ENCODE measurements at places on chromosomes 11 and 22.

GRCh38 chr11:59273373-59273841 lies 60.7 kb upstream of the MPEG1 start:
- DNase-seq = no peak

DNA sequence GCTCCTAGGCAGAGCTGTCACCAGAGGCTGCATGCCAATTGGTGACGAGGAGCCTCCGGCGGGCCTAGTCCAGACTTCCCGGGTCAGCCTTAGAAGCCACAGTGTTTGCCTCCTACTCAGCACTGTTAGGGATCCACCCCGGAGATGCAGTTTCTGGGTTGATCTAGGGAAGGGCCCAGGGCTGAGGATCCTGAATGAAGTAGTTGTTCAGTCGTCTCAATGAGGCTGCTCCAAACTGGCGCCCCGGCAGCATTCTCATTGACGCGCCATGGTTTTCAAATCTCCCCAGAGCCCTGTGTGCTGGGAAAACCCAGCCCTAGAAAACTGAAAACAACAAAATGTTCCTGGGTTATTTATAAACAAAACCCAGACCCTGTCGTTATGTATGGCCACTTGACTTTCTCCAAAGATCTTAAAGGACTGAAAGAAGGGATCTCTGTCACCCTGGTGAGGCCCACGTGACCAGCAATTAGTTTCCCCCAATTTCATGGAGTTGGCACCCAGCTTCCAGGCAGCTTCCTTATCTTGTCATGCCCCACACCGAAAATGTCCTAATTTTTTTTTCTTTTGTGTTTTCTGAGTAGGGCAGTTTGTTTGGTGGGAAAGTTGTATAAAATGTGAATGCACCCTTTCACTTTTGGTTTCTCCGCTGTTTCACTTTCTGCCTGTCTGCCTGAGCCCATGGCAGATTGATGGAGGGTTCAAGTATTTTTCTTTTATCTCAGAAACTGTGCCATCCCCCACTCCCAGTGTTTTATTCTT lies 2.0 kb upstream of the EHD1 start:
- no peak for DNase-seq

DNA sequence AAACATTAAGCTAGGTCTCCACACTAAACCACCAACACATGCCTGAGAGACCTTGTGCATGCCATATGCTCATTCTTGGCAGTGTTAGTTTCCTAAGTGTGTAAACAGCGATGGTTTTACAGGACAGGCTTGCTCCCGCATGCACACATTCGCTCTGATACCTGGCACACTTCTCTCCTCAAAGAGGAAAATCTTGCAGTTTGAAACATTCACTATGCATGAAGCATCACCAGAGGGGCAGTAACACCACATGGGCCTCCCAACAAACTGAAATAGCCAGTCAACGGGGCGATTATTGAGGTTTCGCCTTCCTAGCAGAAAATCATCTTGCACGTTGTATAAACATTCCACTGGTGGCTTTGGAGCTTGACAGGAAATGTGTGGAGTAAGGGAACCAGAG lies 52.6 kb downstream of the ABTB2 start:
- no peak for DNase-seq

- DNase-seq = no peak
Observed at GRCh38 chr11:70486026-70486415, 87.7 kb downstream of the CTTN start.

DNA sequence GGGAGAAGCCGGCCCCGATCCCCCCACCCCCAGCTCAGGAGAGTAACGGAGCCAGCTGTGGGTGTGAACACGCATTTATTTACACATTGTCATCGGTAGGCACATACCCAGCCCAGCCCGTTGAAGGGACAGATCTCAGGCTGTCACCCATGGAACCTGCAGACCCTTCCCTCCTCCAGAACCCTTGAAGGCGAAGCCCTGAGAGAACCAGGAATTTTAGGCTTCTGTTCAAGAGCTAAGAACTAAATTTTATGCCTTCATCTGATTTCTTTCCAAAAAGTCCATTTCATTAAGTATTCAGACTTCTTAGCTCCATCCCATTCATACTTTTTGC lies 379 bp upstream of the BRMS1 start:
- no peak for DNase-seq

DNA sequence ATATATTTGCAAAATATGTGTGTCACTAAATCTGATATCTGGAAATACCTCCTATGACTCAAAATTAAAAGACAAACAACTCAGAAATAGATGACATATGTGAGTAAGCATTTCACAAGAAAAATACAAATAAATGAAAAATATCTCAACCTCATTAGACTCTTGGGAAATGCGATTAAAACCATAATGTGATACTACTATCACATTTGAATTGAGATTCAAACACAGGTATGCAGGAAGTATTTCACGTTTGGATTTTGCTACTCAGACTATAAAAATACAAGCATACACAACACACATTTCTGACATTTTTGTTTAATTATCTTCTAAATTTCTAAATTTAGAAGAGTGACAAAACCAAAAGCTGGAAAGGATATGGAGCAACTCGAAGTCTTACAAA lies 811.9 kb upstream of the LRRC4C start:
- DNase-seq = no peak

DNA sequence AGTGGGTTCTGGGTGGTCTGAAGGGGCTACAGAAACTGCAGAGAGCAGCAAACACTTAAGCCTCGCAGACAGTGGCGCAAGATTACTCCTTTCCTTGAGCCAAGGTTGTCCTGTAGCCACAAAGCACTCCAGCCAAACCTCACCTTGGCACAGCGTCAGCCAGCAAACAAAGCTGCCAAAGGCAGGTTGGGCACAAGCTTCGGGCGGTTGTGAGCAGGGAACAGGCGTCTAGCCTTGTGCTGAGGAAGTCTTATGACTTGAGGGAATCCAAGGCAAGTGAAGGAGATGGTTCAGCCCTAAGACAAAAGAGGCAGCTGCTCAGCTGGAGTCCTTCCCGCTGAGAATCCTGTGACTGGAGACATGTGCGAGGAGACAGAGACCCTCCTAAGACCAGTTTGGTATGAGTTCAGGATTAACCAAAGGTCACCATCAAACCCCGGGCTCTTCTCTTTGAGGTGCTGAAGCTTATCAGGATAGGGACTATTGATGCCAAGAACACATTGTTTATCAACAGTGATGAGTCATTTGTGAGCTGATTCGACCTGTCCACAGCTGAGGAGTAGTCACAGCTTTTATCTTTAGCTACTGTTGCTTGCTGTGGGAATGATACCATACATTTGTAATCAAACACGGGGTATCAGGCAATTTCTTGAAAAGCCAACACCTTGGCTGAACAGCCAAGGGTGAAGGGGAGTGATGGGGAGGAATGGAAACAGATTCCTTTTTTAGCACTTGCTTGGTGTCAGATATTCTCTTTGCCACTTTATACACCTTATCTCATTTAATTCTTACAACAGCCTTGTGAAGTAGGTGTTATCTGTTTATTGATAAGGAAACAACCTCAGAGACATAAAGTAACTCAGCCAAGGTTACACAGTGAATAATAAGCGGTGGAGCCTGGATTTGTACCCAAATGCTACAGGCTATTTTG lies 4.6 kb downstream of the ADM start:
- DNase-seq = peak; percentile 46

GRCh38 chr11:69180226-69180625 lies 24.5 kb downstream of the SMIM38 start:
- DNase-seq = no peak

DNA sequence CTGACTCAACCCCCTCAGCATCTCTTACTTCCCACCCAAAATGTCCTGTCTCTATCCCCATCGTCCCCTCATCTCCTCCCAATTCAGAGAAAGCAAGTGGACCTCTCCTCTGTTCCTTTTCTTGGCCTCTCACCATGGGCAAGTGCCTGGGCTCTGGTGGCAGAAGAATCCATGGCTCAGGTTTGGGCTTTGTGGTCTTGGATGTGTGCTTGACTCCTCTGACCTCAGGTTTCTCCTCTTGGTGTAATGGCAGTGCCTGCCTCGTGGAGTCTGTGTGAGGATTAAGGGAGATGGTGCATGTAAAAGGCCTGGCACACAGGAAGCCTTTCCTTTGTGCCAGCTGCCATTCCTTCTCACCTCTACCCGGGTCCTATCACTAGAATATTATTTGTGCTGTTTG lies 3.2 kb downstream of the BMAL1 start:
- DNase-seq = no peak

All from nucleus accumbens (tissue), 56 donors.